ENCODE measurements at places on chromosomes 5 and 9.

DNA sequence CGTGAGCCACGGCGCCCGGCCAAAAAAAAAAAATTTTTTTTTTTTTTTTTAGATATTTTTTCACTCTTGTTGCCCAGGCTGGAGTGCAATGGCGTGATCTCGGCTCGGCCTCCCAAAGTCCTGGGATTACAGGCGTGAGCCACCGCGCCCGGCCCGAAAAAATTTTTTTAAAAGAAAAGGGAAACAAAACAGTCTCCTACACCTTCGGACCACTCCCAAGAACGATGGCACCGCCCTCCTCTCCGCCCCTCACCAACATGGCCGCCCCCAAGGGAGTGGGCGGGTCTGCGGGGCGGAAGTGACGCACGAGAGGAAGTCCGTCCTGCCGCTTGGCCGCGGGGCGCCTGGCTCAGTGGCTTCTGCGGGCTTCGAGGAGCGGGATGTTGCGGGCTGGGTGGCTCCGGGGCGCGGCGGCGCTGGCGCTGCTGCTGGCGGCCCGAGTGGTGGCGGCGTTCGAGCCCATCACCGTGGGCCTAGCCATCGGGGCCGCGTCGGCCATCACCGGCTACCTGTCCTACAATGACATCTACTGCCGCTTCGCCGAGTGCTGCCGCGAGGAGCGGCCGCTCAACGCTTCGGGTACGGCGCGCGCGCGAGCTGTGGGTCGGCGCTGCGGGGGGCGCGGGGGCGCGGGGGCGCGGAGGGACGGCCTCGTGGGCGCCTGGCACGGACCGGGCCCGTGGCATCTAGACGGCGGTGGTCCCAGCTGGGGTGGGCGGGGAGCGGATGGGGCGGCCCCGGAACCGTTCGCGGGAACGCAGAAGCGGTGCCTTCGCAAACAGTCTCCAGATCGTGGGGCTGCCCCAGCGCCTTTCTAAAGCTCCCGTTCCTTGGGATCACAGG is at the start of gene TOR1B:
Gene TOR1B (plus strand): TSS at position 352 of the 843 bp plus-strand sequence. CDS start 29 bp downstream, at position 381.
- DNase-seq: peak; percentile 93

DNA sequence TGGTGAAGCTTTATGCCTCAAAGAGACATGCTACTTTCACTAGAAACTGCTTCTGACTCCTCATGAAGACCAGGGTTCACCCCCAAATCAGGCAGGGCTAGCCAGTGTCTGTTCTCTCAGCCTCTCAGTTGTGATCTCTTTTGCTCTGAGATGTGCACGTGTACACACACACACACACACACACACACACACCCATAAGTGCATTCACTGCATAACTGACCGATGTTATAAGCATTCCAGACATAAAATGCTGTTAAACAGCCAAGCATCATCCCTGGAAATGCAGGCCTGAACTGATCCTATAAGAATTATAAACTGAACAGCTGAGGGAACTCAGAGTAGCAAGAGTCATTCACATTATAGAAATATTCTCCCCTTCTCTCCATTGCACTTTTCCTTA is 85.0 kb downstream of the FSTL4 start:
- DNase-seq: no peak

GRCh38 chr5:166906991-166907713 is 1384.3 kb upstream of the WWC1 start:
- no peak for DNase-seq

DNA sequence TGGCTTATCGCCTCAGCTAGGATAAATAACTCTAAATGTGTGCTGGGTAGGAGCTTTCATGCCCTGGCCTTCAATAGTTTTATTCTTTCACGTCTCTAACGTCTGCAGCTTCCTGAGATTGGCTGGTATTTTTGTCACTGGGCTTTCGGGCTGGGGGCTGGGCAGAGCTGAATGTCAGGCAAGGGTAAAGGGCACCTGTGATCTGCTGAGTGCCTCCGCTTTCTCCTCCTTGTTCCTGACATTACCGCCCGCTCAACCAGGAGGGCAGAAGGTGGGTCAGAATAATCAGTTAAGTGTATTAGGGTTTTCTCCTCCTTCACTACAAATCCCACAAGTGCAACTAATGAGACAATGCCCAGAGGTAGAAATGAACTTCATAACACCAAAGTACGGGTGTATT is 216.6 kb downstream of the TSSK1B start:
- DNase-seq: no peak

GRCh38 chr5:172624996-172625964 is 15.8 kb upstream of the NEURL1B start:
- DNase-seq: no peak

DNA sequence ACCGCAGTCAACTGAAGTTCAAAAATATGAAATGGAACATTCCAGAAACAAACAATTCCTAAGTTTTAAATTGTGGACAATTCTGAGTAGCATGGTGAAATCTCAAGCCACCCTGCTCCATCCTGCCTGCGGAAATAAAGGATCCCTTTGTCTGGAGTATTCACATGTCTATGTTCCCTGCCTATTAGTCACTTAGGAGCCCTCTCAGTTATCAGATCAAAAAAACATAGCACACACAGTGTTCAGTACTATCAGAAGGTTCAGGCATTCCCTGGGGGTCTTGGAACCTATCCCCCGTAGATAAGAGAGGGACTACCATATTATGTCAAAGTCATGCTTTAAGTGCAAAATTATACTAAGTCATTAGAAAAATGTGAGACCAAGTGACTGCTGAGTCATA is 300.8 kb downstream of the SEMA5A start:
- no peak for DNase-seq

- no peak for DNase-seq
These were observed 1.4 kb downstream of the EFNA5 start for GRCh38 chr5:107669096-107670031.

GRCh38 chr9:87010626-87011025 is 63.3 kb upstream of the GAS1 start:
- DNase-seq: no peak

DNA sequence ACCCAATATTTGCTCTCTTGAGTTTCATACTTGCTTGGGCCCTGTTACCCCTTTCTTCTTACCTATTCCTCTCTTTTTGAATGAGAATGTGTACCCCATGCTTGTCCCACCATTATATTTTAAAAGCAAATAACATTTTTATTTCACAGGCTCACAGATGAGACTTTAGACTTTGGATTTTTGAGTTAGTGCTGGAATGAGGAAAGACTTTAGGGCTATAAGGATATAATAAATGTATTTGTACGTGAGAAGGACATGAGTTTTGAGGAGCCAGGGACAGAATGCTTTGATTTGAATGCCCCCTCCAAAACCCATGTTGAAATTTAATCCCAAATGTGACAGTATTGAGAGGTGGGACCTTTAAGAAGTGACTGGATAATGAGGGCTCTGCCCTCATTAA is 33.1 kb upstream of the TNPO1 start:
- DNase-seq: no peak

- peak; percentile 49 for DNase-seq
These were observed 260.3 kb upstream of the KLF4 start for GRCh38 chr9:107749787-107750444.

DNA sequence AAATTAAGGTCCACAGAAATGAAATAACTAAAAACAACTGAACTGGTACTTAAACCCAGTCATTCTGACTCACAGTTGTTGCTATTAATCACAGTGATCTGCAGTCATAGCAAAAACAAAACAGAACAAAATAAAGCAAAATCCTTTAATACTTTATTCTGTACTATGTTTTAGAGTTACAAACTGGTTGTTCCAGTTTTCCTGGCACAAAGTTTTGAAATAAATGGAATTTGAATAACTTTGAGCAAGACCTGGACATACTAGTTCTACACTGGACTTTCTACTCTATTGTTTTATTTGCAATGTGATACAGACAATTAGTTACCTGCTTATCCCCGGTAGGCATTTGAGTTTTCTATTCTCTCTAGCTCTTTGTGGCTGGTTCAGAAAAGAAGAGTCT is 147.9 kb downstream of the DMRT2 start:
- DNase-seq: no peak

DNA sequence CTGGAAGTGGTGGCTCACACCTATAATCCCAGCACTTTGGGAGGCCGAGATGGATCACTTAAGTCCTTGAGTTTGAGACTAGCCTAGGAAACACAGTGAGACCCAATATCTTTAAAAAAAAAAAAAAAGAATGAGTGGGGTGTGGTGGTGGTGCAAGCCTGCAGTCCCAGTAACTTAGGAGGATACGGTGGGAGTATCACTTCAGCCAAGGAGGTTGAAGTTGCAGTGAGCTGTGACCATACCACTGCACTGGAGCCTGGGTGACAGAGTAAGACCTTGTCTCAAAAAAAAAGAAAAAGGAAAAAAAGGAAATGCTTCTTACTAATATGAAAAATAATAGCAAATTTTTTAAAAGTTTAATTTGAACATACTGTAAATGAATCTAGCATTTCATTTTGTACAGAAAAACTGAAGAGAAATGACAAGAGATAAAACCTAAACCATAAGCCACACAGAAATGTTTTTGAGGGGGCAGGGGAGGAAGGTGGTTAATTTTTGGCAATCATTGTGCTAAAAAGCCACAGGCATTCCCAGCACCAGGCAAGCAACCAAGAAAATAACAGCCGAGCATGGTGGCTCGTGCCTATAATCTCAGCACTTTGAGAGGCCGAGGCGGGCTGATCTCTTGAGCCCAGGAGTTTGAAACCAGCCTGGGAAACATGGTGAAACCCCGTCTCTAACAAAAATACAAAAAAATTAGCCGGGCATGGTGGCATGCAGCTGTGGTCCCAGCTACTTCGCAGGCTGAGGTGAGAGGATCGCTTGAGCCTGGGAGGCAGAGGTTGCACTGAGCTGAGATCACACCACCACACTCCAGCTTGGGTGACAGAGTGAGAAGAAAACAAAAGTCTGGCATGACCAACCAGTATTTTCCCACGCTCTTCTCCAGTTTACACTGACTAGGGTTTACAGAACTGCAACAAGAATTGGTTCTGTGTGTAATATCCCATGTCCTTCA is 114.5 kb upstream of the NR5A1 start:
- peak; percentile 2 for DNase-seq

GRCh38 chr5:151270599-151270998 is 17.6 kb downstream of the GM2A start:
- no peak for DNase-seq

- peak; percentile 67 for DNase-seq
These were observed 67.4 kb downstream of the CTSL start for GRCh38 chr9:87793292-87793691.

DNA sequence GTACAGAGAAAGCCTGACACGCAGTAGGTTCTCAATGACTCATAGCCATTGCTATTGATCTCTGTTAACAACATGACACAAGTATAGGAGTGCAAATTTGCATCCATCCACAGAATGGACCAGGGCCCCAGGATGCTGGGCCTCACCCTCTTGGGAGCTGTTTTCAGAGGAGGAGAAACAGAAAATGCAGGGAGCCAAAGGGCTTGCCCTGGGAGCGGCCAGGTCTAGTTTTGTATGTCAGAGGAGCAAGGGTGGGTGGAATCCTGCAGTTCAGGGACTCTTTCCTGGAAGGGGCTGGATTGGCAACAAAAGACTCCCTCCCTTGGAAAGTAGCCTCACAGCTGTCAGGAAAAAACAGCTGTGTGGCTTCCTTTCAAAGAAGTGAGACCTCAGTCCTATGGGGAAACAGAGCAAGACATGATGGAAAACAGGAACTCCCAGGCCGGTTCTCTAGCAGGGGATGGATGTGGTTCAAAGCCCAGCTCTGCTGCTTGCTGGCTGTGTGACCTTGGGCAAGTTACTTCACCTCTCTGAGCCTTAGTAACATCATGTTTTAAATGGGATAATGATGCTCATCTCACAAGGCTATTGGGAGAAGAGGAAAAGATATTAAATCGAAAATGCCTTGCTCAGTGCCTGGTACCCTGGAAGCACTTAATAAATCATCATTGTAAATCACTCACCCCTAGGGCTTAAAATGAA is 50.5 kb upstream of the SH3PXD2B start:
- no peak for DNase-seq

DNA sequence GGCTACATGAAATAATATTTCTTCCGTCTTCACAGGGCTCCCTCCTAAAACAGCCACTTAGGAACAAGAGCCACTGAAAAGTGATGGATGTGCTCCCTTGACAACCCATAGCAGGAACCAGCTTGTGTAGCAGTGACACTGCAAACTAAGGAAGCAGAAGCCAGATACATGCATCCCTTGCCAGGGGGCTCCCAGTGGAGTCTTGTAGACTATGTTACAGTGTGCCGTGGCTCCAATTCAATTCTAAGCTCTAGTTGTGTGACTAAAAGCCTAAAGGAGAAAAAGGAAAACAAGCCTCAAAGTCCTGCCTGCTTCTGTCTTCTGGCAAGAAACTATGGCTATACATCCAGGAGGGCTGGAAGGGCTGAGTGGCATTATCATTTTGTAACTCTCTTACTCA is 12.2 kb upstream of the TAF1L start:
- DNase-seq: no peak

- no peak for DNase-seq
These were observed 2.1 kb upstream of the EEIG1 start for GRCh38 chr9:127982912-127983311.

DNA sequence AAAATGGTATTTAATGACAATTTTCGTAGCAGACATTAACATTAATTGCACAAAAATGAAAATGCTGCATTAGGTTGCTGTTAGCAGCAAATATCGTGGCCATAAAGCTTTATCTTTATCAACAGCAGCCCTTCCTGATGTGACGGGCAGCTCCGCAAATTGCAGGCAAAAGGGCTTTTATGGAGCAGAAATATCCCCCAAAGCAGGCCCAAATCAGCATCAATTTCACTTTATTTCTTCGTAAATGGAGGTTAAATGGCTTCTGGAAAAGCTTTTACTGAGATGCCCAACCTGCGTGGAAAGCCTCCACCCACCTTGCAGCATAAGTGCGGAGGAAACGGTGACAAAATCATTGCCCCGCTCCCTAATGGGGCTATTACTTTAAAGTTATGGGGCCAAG is 77.9 kb upstream of the BARHL1 start:
- DNase-seq: no peak

DNA sequence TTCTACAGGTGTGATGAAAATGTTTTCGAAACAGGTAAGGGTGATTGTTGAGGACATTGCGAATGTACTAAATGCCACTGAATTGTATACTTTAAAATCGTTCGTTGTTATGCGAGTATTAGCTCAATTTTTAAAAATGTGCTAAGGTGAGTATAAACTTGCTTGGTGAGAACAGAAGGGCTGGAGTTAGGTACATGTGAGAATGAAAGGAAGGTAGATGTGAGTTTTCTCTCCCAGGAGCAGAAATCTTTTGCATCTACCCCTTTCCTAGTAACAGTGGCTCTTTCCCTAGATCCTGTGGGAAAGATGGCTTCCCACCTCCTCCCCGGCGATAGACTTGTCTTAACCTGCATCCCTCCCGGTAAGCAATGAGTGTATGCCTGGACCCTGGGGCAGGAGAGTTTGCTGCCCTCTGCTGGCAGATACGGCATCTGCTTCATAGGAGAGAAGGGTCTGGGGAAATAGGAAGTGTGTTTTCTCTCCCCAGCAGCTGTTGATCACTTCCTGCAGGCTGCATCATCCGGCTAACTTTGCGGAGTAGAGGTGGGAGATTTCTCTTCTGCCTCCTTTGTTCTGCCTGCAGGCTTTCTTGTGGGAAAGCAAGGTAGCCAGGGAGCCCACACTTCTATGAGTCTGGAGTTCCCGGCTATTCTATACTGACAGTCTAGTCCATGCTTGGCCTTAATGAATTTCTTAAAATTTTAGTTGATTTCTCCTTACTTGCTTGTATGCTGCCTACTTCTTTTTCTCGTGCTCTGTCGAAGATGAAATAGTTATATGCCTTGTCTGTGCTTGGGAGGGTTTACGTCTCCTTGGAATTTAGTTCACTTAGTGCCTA is 373.3 kb upstream of the SEMA6A start:
- DNase-seq: peak; percentile 6

GRCh38 chr5:73494721-73495120 is 3.5 kb upstream of the BTF3 start:
- DNase-seq: no peak
